ENCODE measurements at places on chromosomes 1 and 21.

GRCh38 chr1:201792534-201793305, 36.2 kb upstream of the IPO9 start:
- peak; percentile 19 for DNase-seq

DNA sequence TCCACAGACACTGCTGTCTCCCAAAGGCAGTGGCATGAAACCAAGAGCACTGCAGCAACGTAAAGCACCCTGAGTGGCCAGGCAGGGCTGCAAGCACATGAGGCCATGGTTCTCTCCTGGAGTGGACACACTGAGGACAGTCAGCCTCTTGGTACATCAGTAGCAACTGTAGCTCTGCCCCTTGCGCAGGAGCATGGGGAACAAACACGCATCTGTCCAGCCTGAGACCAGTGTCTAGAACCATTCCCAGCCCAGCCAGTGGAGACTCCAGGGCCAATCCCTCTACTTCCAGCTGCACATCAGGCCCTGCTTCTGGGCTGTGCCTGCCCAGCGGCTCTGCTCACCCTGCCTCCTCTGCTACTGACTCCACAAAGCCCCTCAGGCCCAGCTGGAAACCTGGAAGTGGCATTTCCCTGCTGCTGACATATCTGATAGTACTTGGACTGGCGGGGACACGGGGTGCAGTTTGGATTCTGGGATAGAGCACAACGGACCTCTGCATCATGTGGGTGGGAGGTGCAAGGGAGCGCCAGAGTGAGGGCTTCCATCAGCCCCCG, 49.0 kb downstream of the TOR1AIP2 start:
- no peak for DNase-seq

DNA sequence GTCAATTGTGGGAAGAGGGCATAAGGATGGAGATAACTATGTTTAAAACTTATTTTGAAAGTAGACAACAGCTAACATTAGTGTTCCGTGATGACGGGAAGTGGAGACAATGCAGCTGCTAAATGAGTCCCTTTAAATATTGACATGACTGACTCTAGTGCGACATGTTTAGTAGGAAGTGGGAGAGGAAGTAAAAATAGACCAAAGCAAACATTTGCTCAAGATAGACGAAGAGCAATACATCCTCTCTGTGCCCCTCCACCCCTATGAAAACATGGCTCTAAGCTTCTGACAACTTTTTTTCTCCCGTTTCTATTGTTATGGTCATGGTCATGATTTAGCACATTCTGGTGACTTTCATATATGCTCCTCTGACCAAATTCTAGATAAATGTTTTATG, 60.0 kb upstream of the HMCN1 start:
- no peak for DNase-seq

- DNase-seq: no peak
Measured at GRCh38 chr1:27402349-27402754, 9.9 kb downstream of the GPR3 start.

DNA sequence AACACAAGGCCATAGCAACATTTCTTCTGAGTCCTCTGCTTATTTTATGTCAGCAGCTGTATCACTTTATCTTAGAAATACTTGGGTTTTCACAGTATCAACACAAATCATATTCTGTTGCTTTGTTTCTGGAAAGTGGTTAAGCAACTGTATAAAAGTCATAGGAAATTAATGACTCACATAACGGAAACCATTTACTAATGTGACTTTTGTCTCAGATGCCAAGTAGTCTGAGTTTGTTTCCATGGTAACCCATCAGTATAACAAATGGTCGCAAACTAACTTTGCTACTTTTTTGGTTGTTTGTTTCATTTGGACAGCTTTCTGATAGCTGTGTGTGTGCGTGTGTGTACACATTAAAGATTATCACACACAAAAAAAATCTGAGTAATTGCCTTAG, 31.1 kb downstream of the EEIG2 start:
- no peak for DNase-seq

GRCh38 chr1:157270705-157271274, 132.6 kb upstream of the ETV3 start:
- no peak for DNase-seq

DNA sequence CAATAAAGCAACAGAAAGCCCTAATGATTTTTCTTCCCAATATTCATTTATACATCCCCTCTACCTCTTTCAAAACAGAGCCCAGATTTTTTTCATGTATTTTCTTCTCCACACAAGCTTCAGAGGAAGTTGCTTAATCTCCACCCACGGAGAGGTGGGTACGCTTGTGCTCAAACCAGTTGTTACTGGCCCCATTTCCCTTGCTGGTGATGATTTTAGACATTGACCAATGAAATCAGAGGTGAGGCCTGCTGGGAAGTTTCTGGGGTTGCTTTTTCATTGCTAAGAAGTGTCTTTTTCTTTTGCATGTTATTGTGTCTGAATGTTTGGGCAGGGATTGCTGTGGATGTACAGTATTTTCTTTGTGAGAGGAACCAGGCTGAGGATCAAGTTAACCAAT, 448.1 kb upstream of the B3GALT2 start:
- no peak for DNase-seq
